ENCODE measurements at places on chromosomes 3 and 15.

GRCh38 chr15:58458076-58458475 is 26.3 kb downstream of the LIPC start:
- DNase-seq = peak; percentile 49

- DNase-seq = no peak
Observed at GRCh38 chr3:154224366-154224765, 99.9 kb downstream of the DHX36 start.

DNA sequence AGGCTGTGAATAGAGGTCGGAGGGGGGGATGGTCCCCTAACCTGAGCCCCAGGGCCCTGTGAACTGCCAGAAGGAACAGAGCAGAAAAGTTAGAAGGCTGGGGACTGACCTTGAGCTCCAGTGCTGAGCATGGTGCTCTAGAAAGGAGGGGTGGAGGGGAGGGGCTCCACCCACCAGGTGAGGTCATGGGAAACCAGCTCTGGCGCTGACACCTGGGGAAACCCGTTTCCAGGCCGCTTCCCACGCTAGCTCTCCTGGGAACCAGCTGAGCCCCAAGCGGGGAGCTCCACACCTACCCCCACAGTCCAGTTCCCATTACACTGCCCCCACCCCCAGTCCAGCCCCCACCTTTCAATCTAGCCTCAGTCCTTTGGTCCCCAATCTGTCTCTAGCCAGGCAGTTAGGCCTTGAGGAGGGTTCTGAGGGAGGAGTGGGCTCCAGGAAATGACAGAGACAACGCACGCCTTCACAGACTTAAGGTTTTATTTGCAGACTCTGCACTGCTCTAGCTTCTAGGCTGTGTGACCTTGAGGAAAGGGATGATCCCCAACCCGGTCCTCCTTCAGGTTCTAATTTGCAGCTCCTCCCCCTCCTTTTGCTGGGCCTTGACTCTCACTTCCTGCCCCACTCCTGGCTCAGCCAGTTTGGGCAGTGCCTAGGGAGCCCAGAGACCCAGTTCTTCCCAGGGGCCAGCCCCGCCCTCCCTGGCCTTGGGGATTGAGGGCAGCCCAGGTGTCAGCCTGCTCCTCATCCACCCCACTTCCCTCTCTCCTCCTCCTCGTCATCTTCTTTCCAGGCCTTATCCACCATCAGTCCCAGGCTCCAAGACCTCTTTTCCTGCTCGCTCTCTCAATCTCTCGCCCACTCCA is 2.1 kb downstream of the RHOV start:
- peak; percentile 84 for DNase-seq

DNA sequence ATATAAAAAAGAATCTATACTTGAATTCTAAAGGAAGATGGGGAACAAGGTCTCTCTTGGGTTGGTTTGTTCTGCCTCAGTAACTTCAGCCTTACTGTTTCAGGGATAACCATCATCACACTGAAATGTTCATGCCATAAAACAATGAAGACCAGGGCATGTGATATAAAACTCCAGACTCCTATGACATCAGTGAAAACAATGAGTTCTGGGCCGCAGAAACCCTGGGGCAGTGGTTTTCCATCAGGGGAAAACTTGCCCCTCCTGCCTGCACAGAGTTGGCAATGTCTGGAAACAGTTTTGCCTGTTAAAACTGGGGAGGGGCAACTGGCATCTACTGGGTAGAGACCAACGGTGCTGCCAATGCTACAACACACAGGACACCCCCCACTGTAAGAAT is 46.8 kb downstream of the CA12 start:
- DNase-seq = no peak

DNA sequence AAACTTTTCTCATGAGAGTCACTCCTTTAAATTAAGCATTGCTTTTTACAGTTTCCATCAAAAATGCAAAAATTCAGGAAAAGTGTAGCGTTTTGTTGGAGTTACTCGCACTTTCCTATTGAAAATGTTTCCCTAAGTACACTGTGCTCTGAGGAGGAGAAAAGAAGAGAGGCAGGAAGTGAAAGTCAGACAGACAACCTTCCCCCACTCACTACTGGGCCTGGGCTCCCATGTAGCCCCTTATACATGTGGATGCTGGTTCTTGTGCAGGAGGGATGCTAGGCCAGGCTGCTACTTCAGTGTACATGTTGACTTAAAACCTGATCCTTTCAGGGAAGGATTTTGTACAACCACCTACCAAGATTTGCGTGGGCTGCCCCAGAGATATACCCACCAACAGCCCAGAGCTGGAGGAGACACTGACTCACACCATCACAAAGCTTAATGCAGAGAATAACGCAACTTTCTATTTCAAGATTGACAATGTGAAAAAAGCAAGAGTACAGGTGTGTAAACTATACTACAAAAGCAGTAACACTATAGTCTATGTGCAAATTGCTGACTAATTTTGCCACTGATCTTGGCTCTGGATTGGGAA is 15.1 kb downstream of the KNG1 start:
- DNase-seq = no peak

- DNase-seq = peak; percentile 97
Observed at GRCh38 chr3:196568246-196569002, at the start of the genes FBXO45 and WDR53. Gene FBXO45, plus strand, starts transcription at chr3:196568660. Its CDS starts 325 bp downstream, at chr3:196568985. Gene WDR53, minus strand, starts transcription at chr3:196568554. Its CDS starts 7,079 bp downstream, at chr3:196561475.

DNA sequence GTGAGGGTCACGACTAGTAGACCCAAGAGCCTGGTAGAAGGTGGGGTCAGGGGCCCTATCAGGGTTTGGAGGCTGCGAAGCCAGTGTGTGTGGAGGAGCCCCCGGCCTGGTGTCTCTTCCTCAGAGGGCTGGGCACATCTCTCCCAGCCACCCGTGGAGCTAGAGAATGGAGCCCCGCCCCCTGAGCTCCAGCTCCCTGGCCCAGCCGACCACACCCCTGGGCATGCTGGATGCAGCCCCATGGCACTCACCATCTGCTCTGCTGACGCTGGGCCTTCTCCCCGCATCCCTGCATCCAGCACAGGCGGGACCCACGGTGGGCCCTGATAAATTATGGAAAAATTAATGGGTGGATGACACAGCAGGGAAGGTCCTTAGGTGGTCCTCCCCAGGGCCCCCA is 17.5 kb downstream of the ANKRD63 start:
- DNase-seq = no peak

- no peak for DNase-seq
Observed at GRCh38 chr3:192237992-192238608, 489.2 kb downstream of the FGF12 start.

DNA sequence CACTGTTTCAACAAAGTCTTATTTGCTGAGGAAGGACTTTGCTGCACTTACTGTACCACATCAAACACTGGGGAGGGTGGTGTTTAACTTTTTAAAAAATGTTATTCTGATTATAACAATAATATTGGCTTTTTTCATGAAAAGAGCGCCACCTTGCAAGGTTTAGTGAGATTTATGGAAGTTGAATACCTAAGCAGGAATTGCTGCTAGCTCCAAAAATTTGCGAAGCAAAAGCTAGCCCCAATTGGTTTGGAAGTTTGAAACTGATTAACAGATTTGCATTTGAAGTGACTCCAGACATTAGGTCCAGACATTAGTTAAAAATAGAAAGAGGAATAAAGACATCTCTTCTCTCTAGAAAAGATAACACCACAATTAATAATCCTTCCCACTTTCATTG is 6.7 kb downstream of the ZIC1 start:
- no peak for DNase-seq

- no peak for DNase-seq
Observed at GRCh38 chr3:110773413-110773954, 298.1 kb upstream of the NECTIN3 start.

DNA sequence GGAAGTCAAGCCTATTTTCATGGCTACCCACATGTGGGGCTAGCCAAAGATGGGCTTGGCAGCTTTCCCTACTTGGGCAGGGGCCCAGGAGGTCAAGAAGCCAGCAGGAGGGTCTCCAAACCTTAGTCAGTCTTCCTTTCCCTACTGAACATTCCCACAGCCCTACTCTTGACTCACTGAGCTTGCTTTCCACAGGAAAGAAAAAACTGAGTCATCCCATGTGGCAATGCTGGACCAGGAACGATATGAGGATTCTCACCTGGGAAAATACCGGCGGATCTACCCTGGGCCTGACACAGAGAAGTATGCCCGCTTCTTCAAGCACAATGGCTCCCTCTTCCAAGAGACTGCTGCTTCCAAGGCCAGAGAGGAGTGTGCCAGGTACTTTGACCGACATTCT is 3.7 kb upstream of the NGRN start:
- DNase-seq = no peak

- peak; percentile 22 for DNase-seq
Observed at GRCh38 chr3:105798381-105798934, 70.4 kb downstream of the CBLB start.

DNA sequence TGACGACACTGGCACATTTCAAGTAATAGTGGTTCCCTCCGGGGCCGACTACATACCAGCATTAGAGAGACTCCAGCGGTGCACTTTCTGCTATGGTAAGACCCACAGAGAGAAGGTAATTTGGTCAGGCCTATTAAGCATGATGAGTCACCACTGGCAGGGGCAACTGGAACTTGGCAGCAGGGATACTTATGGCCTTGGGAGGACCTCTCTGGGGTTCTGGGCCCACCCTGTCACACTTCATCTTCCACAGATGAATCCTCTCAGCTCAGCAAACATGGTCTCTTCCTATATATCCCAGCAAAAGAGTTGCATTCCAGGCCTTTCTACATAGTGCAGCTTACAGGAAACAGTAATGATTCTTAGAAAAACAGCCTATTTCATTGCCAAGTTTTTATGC is 88.0 kb downstream of the PIK3R4 start:
- no peak for DNase-seq

DNA sequence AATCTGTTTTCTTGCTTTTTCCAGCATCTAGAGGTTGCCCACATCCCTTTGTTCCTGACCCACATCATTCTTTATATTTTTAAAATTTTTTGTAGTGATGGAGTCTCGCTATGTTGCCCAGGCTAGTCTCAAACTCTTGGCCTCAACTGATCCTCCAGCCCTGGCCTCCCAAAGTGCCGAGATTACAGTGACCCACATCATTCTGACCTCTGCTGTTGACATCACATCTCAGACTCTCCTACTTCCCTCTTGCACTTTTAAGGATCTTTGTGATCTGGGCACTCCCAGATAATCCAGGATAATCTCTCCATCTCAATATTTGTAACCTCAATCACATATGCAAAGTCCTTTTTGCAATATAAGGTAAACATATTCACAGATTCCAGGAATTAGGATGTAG is 266.6 kb downstream of the MEX3B start:
- DNase-seq = no peak

GRCh38 chr15:85598718-85599398 is 195.9 kb downstream of the KLHL25 start:
- no peak for DNase-seq

DNA sequence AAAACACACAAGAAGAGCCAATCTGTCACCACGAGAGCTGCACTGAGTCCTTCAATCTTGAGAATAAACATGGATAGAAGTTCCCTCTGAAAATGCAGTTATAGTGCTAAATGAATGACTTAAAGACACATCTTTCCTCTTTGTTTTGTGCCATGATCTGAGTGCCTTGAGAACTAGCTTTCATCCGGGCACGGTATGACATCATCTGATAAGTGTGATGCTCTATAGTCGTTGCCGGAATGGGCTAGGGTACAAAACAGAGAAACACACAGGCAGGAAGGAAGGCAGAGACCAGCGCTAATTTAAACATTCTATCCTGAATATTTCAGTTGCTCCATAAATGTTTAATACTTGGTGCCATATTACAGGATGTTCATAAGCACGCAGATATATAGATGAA is 146.5 kb downstream of the TNIK start:
- DNase-seq = no peak

DNA sequence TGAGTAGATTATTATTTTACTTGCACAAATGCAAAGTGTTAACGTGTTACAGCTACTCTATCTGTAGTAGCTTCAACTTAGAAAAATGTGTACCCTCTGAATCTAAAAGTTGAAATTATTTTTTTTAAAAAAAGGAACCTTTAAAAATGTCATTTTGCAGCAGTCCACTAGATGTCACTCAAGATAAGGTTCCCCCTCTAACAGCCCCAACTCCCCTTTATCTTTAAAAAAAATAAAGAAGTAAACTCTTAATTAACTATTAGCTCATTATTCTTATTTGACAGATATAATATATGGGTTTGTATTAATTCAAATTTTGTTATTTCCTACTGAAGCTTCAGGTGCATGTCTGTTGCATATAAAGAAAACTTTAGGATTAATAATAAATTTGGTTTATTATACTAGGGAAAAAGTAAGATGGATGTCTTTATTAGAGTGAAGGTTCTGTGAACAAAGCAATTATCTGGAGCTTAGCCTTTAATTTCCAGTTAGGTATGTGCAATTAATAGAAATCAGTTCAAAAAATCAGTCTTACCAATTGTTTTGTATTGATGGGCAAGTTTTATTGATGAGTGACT is 288.5 kb downstream of the VGLL3 start:
- DNase-seq = peak; percentile 15

DNA sequence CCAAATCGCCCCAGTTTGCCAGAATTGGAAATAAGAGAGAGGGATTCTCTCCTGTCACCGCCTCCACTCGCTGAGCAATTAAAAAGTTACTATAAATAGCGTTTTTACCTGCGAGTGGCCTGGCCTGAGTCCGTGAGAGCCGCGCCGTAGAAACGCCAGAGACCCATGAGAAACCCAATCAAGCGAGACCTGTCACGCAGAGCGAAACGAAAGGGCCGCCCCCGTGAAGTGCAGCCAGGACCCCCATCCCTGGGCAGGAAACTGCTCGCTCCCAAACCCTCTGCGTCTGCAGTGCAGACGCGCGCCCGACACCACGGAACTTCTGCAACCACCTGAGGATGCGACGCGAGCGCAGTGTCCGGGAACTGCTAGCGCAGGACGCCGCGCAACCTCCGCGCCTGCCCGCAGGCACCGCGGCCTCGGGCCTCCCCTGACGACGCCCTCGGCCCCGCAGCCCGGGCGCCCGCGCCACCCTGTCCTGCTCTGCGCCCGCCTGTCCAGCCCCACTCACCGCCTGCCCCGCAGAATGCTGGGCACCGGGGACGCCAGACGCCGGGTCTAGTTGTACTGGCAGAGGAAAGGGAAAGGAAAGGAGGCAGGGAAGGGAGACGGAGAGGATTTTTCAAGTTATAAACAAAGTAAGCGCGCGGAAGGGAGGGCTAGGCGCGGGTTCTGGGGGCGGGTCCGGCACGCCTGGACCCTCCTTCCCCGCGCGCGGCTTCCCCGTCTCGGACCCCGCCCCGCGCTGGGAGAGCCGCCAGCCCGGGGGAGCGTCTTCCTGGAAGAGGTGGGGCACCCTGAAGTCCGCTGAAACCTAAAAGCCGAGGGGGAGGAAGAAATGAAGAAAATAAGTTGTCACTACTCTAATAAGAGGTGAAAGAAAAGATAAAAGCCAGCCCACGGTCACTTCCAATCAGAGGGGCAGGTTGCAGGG is at the start of gene PLSCR4:
TSS of gene PLSCR4 (minus strand) at position 657 of the 934 bp plus-strand sequence. CDS start 29,034 bp downstream, outside the sequence.
- peak; percentile 45 for DNase-seq

- DNase-seq = no peak
Observed at GRCh38 chr3:55426486-55426885, 60.6 kb downstream of the WNT5A start.

All from GM20000 (cell line).